ENCODE measurements at places on chromosomes 13 and 19.

DNA sequence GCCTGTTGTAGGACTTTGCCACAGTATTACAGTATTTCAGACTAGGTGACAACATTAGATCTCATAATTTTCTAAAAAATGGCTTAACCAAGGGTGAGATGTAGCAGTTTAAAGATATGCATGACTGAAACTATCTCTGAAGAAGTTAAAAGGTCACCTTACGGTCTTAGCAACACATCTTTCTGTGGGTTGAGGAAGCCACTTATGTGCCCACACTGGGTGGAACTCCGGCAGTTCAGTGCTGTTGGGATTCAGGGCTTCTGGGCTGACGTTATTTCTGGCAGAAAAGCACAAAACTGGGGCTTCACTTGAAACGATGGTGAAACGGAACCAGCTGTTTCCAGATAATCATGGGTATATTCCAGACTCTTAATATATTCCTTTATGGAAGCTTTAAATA is 697.3 kb downstream of the PCDH9 start:
- DNase-seq: no peak
- no peaks in the 10 kb centered on the region for H3K4me1 ChIP-seq
- no peaks in the 10 kb centered on the region for H3K36me3 ChIP-seq

DNA sequence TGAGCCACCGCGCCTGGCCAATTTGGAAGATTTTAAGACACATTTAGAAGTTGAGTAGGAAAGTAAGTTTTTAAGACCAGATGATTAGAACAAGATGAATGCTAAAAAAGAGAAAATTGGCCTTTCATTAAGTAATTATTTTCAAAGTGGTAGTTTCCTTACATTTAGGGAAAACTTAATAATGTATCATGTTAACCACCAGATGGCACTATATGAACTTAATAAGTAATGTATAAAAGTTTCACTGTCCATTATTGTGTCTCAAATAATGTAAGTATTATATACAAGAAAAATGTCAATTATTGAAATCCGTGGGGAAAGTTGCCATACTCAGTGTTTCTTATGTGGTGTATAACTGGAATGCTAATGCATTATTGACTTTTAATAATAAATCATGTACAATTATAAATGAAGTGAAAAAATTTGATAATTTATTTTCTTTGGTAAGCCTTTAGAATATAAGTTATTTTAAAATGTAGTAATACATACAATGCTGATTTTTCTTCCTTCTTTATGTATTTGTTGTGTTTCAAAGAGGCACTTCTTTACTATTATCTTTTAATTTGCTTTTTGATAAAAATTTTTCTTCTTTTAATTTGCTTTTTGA is 29.2 kb downstream of the COG6 start:
- no peak for DNase-seq
- no peak overlapping the region for H3K4me3 ChIP-seq
- H3K27ac ChIP-seq: no peak overlapping the region
- no peaks in the 10 kb centered on the region for H3K27me3 ChIP-seq
- no peaks in the 10 kb centered on the region for H3K4me1 ChIP-seq

- H3K27ac ChIP-seq: no peak overlapping the region
- no peaks in the 10 kb centered on the region for H3K4me1 ChIP-seq
- H3K4me3 ChIP-seq: no peak overlapping the region
- H3K36me3 ChIP-seq: no peaks in the 10 kb centered on the region
Observed at GRCh38 chr13:112902669-112903068, 66.3 kb upstream of the MCF2L start.

DNA sequence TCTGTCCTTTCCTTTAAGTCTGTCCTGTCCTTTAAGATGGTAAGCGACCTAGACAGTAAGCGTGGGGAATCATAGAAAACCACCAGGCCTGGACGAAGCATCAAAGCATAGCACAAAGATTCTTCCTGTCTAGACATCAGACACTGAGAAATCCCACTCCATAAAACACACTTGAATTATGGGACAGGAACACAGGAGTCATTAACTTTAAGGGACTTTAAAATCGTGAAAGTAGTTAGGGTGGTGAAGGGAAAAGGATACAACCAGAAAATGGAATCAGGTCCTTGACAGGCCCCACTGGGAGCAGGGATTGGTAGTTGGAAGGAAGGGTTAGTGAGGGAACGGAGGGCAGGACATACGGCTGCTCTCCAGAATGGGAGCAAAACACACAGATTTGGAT is 31.6 kb upstream of the C1QTNF9 start:
- H3K36me3 ChIP-seq: peaks cover 17% of the 10 kb centered on the region
- H3K4me3 ChIP-seq: no peak overlapping the region

- no peak overlapping the region for H3K27ac ChIP-seq
- H3K27me3 ChIP-seq: no peaks in the 10 kb centered on the region
- no peak for DNase-seq
- H3K4me1 ChIP-seq: no peaks in the 10 kb centered on the region
Observed at GRCh38 chr13:42561752-42562467, 12.0 kb upstream of the TNFSF11 start.

DNA sequence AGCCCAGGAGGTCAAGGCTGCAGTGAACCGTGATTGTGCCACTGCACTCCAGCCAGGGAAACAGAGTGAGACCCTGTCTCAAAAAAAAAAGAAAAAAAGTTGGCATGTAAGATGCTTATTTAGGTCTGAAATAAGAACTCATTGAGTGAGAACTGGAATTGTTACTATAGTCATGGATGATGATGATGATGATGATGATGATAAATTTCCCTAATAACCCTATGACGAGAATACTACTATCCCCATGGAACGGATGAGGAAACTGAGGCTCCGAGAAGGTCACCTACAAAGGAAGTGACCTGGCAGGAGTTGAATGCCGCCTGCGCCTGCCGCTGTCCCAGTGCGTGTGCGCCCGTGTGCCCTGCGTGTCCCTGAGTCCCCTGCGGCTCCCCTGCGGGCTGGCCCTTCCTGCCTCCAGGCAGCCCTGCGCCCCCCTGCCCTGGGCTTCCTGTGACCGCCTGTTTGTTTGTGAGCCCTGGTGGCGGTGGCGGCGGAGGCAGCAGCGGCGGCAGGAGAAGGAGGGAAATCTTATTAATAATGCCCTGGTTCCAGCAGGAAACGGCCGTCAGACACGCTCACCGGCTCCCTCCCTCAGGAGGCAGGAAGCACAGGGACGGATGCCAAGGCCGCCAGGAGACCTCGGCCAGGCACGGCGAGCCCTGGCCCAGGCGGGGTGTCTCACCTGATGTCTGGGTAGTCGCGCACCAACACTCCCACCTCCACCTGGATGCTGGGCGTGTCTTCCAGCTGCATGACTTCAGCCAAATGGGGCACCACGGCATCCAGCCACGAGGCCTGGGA is 29.6 kb downstream of the EXOC3L2 start:
- peaks cover 3% of the 10 kb centered on the region for H3K27me3 ChIP-seq
- H3K4me3 ChIP-seq: no peak overlapping the region
- no peak overlapping the region for H3K27ac ChIP-seq
- no peaks in the 10 kb centered on the region for H3K36me3 ChIP-seq
- H3K4me1 ChIP-seq: no peaks in the 10 kb centered on the region

DNA sequence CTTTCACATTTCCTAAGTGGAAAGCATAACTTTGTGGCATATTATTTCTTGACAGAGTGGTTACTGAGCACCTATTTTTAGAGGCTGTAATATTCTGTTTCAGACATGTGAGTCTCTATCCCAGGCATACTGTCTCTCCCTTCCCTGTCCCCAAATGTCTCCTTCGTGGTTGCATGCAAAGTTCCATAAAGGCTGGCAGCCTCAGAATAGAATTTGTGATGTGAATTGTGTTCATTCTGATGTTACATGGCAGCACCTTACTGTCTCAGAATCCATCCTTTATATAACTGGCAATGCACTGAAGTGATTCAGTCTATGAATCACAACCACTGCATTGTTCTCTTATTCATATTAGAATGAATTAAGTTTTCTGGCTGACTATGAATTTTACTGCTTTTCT is 89.0 kb upstream of the SLC7A1 start:
- no peak for DNase-seq
- no peaks in the 10 kb centered on the region for H3K4me1 ChIP-seq
- no peak overlapping the region for H3K27ac ChIP-seq
